ENCODE measurements at places on chromosomes 5 and 9.

DNA sequence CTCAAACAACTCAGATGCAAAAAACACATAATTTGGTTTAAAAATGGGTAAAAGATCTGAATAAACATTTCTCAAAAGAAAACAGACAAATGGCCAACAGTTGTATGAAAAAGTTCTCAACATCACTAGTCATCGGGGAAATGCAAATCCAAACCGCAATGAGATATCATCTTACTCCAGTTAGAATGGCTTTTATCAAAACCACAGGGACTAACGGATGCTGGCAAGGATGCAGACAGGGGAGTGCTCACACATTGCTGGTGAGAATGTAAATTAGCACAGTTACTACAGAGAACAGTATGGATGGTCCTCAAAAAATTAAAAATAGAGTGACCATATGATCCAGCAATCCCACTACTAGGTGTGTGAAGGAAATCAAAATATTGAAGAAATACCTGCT is 589.1 kb upstream of the ADAMTS16 start:
- no peak for DNase-seq

DNA sequence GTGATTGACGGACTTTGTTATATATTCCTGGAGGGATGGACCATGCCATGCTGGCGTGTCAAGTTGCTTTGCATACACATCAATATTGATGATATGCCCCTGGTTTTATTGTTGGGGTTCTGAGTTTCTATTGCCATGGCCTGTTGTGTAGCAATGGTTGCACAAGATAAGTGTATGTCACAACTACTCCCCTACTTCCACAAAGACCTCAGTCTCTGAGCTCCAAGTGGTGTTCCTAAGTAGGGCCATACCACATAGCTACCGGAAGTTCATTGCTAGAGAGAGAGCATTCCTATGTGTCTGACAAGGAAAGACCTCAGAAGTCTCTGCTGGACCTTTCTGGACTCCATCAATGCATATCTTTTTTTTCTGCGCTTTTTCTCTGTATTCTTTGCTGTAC is 19.8 kb downstream of the TXNDC8 start:
- no peak for DNase-seq

- no peak for DNase-seq
Measured at GRCh38 chr9:114805670-114806525, at the start of gene TNFSF15. TNFSF15 (minus strand) TSS chr9:114806039; CDS start chr9:114806012, 27 bp downstream.

DNA sequence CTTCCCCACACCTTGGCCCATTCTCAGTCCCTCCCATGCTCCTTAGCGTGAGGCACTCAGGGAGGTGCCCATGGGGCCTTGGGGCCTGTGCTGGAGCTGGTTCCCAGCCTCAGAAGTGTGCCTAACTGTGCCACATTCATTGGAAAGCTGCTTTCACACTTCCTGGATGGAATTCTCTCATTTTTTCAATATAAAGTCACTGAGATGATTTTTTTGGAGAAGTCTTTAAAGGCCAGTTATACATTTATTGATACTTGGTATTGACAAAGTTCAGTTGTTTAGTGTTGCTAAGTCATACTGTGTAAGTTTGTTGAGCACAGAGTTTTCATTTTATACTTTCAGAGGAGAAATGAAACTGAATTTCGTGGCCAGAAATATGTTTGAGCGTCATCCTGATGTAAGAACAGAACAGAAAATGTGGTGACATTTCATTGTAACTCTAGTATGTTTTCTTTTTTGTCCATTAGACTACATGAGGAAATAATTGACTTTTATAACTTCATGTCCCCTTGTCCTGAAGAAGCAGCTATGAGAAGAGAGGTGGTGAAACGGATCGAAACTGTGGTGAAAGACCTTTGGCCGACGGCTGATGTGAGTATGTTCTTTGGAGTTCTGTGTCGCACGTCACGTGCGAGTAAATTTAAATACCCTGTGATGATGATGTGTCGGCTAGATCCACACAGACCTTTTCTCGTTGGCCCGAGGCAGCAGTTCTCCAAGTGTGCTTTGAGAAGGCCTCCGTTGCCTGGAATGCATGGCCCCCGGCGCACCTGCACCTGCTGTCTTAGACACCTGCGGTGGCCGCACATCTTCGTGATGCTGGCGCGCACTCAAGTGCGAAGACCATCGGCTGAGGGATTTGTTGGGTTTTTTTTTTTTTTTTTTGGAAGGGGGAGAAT is 24.1 kb downstream of the TENT4A start:
- no peak for DNase-seq

GRCh38 chr5:88825584-88826315 is 57.2 kb downstream of the MEF2C start:
- DNase-seq: peak; percentile 45

DNA sequence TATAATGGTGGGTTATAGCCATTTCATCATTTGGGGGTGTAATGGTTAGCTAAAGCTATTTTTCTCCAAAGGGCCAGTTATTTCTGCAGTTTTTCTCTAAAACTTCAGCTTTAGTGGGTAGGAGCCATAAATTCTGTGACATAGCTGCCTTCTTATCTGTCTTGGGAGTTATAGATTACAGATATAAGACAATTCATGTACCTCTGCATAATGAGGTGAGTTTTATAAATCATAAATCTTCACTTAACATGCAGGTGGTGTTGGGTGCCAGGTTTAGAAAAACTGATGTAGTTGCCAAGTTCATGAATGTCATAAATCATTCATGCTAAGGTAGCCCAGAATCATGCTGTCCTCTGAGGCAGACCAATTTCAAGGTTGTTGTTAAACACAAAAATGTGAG is 10.0 kb upstream of the HSPA9 start:
- DNase-seq: no peak

GRCh38 chr9:87116492-87116891 is 169.2 kb upstream of the GAS1 start:
- no peak for DNase-seq

DNA sequence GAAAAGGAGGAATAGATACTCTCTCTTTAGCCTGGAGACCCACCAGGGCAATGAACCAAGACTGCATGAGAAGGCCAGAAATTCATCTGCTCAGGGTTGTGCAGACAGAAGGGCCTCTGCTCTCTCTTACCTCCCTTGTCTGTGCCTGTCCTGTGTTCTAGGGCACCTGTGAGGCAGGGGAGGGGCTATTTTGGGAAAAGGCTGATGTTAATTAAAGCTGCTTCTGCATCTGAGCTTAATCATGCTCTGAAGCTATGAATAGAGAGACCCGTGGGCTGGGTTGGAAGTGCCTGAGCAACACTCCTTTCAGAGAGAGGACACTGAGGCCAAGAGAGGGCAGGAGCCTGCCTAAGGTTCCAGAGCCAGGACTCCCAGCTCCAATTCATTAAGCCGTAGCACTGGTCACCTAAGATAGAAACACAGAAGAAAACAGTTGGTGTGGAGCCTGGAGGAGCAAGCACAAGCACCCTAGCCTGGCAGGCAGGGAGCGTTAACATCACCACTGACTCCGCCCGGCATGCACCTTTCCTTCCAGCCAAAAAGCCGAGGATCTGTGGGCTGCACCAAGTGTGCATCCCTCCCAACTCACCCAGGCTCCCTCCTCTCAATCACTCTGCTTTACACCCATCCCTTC is 31.4 kb upstream of the STING1 start:
- DNase-seq: no peak

GRCh38 chr9:121325387-121325786 is 44.7 kb downstream of the STOM start:
- DNase-seq: no peak

- DNase-seq: no peak
Measured at GRCh38 chr9:37141015-37141414, 20.6 kb downstream of the ZCCHC7 start.

DNA sequence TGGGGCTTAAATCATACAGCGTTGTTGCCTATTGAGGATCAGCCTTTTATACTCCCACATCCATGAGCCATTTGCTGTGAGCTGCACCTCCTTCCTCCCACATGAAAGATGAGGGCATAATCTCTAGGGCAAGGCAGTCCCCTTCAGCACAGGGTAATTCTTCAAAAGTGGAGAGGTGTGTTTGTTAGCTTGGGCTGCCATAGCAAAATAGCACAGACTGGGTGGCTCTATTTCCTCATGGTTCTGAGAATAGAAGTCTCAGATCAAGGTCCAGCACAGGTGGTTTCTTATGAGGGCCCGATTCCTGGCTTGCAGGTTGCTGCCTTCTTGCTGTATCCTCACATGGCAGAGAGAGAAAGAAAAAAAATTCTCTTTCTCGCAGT is 121.8 kb upstream of the SLC12A2 start:
- no peak for DNase-seq

DNA sequence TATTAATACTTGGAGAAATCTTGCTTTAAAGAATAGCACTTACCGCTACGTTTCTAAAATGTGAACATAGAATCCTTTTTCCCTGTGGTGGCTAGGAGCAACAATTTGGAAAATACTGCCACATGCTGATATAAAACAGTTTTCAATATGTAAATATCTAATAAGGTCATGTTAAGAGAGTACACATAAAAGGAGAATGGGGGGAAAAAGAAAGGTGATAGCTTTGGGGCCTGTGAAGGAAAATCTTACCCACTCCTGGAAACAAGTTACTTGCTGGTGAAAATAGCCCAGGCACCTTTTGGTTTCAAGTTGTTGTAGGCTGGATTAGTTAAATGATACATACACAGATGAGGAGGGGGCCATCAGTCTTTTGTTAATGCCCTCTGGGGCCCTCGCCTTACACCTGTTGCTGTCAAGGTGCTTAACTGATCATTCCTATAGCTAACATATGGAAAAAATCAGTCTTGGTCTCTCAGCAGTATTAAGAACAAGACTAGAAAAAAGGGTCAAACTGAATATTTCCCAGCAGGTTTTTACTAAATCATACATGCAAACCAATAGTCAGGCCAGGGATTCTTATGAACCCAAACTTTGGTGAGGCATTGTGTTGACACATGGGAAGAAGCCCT is 24.1 kb downstream of the FYB1 start:
- no peak for DNase-seq

DNA sequence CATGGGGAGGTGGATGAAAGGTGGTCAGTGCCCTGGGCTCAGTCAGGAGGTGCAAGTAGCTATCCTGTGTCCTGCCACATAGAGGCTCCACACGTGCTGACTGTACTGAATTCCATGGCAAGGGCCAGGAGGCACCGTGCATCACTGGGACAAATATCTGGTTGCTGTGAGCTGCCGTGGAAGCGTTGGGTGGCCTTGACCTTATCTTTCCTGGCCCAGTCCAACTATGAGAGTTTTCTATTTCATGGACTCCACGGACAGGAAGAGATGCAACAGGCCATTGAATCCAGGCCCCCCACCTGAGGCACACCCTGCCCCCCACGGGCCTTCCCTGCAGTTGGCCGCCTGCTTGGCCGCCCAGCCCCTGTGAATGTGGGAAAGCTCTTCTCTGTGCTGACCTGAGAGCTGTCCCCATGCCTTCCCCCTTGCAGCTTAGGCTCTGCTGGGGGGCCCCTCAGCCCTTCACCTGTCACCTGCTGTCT is 1.7 kb downstream of the GRHPR start:
- DNase-seq: no peak

GRCh38 chr5:78492650-78493049 is 132.2 kb downstream of the SCAMP1 start:
- no peak for DNase-seq

DNA sequence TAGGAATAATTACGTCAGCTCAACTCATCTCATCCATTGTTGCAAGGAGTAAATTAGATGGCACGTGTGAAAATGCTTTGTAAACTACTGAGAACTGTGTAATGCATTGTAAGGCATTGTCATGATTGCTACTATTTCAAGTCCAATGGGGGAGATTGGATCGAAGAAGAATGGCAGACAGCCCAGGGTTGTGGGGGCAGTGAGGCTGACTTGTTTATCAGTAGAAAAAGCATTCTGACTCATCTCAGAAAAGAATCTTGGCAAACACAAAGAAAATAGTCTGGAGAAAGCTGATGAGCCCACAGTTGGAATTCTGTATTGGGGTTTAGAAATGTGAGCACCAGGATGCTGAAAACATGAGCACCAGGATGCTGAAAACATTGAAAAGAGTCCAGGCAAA is 28.0 kb upstream of the DAP start:
- DNase-seq: peak; percentile 26

DNA sequence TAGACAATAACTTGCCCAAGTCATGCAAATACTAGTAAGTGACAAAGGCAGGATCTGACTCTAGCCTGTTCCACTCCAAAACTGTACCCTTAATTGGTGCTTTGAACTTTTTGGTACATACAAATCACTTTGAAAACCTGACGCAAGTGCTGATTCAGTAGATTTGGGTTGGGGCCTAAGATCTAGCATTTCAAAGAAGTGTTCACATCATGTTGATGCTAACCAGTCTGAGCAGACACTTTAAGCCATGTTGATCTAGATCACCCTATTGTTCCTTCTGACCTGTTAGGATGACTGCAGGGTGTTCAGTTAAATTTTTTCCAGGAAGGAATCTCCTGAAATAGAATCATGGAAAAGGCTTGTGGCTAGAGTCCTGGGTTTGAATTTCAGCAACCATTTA is 57.7 kb upstream of the CPEB4 start:
- no peak for DNase-seq

DNA sequence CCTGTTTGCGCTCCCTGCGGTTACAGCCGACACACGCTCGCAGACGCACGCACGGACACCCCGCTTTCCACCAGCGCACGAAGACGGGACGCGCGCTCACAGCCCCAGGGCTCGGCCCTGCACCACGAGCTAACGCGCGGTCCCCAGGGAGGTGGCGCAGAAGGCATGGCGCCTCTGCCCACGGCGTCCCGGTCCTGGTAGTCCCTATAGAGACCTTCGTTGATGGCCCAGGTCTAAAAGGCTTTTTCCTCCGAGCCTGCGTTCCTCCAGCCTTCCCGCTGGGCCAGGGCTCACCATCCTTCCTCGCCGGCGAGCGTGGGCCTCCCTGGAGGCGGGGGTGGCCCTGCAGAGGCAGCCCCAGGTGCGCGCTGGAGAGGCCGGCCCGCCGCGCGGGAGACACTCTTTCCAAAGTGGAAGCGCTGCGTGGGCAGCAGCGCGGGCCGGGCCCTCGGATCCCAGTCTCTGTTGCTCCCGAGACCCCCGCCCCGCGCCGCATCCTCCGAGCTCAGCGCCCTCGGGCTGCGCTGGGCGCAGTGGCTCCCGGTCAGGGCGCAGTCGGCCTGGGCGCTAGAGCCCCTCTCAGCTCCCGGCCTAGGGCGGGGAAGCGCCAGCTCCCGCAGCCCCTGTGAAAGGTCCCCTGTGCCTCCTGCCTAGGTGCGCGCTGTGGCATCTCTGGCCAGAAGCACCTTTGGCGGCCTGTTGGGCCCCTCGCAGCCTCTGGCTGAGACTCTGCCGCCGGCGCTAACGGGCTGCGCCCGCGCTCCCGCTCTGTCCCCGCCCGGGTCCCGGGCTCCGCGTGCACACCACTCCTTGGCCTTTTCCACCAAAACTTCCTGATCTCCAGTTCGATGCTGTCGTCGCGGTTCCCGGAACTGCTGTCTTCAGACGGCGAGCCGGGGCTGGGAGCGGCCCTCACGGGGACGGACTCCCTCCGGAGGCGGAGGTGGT is 31.9 kb upstream of the FANCC start:
- DNase-seq: no peak

GRCh38 chr5:1967736-1968135 is 85.0 kb upstream of the IRX4 start:
- peak; percentile 62 for DNase-seq

- no peak for DNase-seq
Measured at GRCh38 chr5:132464156-132464939, 26.2 kb downstream of the IRF1 start.
